ENCODE measurements at places on chromosomes 13 and 19.

DNA sequence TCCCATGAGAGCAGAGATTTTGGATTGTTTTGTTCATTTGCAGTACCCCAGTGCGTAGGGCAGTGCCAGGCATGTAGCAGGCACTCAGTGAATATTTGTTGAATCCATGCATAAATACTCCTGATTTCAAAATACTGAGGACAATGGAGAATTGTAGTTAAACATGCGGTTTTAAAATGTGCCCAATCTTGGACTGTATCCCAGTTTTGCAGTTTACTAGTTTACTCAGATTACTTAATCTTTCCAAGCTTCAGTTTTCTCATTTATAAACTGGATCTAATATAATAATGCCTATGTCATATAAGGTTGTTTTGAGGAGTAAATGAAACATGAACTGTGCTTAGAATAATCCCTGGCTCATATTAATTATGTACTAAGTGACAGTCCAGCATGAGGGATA lies 39.0 kb downstream of the RCBTB2 start:
- DNase-seq: no peak

- DNase-seq: no peak
These were observed 199.6 kb downstream of the KLF5 start for GRCh38 chr13:73258406-73258805.

DNA sequence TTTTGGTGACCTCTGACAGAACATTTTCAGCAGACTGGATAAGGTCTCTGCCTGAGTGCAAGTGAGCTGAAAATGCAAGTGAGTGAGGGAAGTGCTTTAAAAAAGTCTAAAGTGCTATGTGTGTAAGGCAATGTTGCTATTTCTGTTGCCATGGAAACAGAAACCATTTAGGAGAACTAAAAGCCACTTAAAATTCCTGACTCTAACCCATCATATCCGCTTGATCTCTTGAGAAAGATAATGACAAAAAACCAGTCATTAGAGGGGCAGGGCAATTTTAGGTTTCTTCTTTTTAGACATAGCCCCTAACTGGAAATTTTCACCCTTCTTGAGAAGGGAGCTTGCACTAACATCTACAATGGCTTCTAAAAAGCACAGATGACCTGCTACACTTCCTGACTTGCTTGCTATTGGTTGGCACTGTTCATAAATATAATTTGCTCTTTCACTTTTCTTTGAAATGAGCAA lies at the start of gene CYSLTR2:
Gene CYSLTR2 (plus strand): TSS at position 458 of the 468 bp plus-strand sequence. CDS start 52,889 bp downstream, outside the sequence.
- DNase-seq: no peak

GRCh38 chr19:58570770-58571574 lies 2.2 kb downstream of the MZF1 start:
- no peak for DNase-seq

- DNase-seq: no peak
These were observed 104.8 kb downstream of the TNFRSF19 start for GRCh38 chr13:23674795-23675640.

DNA sequence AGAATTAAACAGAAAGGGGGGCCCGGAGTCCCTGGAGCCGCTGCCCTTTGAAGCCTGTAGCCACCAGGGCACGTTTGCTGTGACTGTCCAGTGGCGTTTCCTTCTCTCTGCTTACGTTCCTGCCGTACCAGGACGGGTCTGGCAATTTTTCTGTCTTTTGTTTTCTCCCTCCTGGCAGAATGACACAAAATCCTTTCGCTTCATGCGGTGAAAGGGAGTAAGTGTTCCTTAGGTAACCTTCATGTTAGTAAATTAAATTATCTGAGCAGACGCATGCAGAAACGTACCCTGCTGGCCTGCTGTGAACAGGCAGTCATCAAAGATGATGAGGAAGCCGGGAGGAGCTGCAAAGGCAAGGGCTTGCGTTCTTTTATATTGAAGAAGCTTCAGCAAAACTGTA lies 299.3 kb upstream of the ARGLU1 start:
- DNase-seq: no peak

Data from activated CD8-positive, alpha-beta memory T cell treated with anti-CD3 and anti-CD28 coated beads for 4 hours (primary cell).